ENCODE measurements at places on chromosomes 4 and X. TPM values are rescaled to one million over a fixed set of nuclear protein-coding genes. Genes with fewer than 3 reads are reported as not detected.
A peak's percentile ranks its signal among the peaks of the same experiment; 100 is the strongest.

DNA sequence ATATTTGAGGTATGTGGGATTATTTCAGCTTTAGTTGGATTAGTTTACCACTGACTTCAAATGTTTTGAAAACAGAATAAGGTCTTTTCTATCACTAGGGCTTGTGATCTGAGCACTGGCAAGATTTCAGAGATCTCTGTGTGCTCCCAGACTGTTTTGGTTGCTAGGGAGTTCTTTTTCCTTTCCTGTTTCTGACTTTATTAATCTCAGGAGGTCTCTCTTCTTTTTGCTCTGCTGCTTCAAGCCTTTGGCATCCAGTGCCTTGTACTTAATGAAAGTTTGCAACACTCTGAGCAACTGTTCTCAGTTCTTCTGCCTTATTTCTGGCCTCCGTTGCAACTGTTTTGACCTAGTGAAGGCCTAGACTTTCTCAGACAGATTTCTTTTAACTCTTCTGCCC is 32.1 kb upstream of the PAQR3 start:
- no peak for DNase-seq

DNA sequence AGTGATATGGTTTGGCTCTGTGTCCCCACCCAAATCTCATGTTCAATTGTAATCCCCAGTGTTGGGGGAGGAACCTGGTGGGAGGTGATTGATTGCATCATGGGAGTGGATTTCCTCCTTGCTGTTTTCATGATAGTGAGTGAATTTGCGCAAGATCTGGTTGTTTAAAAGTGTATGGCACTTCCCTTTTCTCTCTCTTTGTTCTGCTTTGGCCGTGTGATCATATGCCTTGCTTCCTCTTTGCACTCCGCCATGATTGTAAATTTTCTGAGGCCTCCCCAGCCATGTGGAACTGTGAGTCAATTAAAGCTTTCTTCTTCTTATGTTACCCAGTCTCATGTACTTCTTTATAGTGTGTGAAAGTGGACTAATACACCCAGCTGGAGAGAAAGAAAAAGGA is 113.0 kb upstream of the AADAT start:
- no peak for DNase-seq

DNA sequence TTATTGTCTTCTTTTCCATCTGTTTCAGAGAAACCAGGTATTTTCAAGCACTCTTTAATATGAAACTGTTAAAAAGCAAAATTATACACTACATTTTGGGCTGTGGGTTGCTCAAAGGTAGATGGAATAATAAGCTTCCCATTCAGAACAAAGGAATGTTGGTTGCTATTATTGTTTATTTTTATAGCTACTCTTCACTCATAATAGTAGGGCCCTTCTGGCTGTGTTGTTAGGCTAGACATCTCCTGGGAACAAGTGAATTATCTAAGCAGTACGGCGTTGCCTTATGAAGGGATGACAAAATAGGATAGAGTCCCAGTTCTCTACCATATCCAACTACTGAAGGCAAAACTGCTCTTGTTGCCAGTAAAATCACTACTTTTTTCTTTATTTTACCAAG is 34.2 kb downstream of the TENM3 start:
- no peak for DNase-seq

DNA sequence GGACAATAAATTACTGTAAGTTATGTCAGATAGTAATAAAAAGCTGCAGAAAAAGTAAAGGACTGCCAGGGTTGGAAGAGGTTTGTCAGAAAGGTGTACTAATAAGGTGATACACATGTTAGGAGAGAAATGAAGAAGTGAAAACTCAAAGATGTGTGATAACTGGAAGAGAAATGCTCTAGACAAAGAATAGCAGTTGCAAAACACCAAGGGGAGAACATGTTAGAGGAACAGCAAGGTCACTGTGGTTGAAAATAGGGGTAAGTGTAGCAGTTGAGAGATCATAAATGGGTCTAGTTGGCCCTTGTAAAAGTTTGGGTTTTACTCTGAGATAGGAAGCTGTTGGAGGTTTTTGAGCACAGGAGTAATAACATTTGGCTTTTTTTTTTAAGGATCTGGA is 46.9 kb downstream of the HSPA4L start:
- DNase-seq = no peak

GRCh38 chr4:96879527-96879926 is 1039.6 kb downstream of the PDHA2 start:
- DNase-seq = no peak

DNA sequence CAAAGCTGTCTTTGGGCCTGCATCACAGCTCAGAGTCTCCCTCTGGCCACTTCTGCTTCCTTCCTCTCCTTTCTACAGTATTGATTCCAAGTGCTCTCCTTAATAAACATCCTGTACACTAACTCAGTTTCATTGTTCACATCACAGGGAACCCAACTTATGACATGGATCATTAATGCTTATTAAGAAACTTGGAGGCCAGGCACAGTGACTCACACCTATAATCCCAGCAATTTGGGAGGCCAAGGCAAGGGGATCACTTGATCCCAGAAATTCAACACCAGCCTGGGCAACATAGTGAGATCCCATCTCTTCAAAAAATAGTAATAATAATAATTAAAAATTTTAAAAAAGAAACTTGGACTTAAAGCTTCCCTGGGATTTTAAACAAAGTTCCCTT is 89.2 kb upstream of the EFHC2 start:
- no peak for DNase-seq

GRCh38 chrX:133151336-133151735 is 54.4 kb upstream of the USP26 start:
- DNase-seq = no peak

- DNase-seq = no peak
These were observed 25.4 kb downstream of the TMSB4X start for GRCh38 chrX:13000301-13000811.

DNA sequence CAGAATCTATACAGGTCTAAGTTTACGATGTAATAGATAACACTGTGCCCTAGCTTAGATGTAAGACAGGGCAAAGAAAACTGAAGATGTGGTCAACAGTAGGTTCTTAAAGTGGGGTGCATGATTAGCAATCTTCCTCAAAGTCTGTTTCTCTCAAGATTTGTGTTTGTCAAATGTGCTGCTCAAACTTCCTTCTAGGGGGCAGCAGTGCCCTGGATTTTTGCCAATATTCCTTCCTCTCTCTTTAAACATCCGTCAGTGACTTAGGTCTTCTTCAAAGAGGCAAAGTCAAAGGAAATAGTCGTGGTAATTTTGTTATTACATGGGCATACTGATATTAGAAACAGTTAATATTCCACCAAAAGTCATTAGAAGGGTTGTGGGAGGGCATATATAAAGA is 4.2 kb upstream of the PDHA2 start:
- DNase-seq = no peak

DNA sequence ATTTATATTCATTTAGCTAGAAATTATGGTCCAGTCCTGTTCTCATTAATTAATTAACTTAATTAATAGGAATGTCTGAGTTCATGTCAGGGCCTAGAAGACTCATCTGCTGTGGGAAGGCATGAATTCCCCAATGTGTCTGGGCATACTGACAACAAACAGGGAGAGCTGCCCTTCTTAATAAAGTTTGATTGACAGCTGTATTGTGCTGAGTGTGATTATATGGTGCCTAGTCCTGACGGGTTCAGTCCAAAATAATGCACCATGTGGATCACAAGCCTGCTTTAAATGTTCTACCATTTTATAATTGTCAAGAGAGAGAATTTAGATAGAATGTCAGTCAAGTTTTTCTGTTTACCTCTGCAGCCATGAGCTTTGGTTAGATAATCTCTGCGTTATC is 34.6 kb downstream of the ANXA10 start:
- DNase-seq = no peak

DNA sequence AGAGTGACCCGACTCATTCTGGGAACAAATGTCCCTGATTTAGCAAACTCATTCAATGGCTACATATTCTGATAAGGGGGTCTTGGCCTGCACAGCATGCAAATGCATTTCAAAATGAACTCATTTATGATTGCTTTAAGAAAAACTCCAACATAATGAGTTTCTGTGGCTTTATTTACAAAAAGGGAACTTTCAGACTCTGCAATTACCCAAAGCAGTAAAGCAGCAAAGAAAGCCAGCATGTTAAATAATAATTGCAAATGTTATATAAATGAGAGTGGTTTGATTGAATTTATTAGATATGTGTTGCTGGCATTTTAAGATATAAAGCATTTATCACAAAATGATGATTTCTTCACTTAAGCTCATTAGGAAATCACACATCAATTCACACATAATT is 295.7 kb downstream of the FBXW7 start:
- no peak for DNase-seq

- no peak for DNase-seq
These were observed 132.1 kb upstream of the LDB2 start for GRCh38 chr4:17030543-17030942.

DNA sequence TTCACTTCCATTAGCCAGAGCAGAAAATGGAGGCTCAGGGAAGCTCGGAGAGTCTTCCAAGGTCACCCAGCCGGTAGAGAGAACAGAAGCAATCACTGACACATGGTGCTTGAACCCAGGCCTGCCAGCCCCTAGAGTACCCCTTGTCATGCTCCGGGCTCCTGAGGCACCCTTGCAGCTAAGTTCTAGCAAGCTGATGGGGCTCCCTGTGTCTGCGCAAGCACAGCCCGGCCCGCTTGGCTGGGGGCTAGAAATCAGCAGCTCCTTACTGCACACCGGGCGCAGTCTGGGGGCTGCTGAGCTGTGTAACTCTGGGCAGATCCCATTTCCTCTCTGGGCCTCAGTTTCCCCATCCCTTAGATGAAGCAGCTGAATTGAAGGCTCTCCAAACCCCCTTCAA is 102.1 kb upstream of the PSAPL1 start:
- DNase-seq = no peak

DNA sequence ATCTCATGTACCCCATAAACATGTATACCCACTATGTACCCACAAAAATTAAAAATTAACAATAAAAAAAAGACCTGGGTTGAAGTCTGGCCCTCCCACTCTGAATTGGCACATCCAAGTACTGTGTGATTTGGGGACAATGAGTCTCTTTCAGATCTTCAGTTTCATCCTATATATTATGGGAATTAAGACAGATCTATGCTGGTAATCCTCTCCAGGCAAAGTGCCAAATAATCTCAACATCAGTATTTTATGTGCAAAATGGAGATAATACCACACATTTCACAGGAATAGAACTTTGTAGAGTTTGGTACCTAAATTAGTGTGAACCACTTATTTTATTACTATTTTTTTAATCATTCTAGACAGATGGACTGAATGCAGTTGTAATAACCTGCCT is 11.0 kb upstream of the SCD5 start:
- DNase-seq = no peak

DNA sequence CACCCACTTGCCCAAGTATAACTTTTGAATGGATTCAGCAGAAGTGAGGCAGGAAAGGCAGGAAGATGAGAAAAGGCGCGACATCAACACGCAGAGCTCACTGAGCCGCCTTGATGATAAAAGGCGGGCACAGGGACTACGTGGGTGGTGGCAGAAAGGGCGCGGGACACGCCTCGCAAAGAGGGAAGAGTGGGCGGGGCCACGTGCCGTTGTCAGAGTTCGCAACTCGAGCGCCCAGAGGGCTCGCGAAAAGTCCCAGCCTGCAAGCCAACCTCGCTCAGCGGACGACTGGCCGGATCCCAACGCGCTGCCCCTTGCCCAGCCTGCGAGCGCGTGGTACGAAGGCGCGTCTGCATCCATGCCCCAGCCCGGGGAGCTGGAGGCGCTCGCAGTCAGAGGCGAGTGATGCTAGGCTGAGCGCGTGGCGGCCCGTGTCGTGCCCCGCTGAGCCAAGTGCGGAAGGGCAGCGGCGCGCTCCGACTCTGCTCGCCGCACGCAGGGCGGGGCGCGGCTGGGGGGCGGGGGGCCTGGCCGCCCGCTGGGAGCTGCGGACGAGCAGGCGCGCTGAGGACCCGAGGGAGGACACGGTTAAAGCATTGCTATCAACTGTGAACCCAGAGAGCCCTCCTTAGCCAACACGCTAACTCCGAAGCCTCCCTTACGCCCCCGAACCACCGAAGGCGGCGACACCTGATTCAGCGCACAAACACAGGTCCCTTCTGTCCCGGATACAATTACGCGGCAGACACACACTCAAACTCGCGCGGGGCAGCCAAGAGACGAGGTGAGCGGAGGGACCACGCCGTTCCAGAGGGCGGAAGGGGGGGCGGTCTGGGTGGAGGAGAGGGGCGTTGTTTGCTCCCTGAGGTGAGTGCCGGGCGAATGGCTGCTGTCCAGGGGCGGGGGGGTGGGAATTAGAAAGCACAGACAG is at the start of gene UGT8:
UGT8 (plus strand) TSS at position 617 of the 931 bp plus-strand sequence. CDS start 24,074 bp downstream, outside the sequence.
- DNase-seq = peak; percentile 51

- DNase-seq = no peak
These were observed 115.7 kb upstream of the FAM9B start for GRCh38 chrX:9149501-9150245.

DNA sequence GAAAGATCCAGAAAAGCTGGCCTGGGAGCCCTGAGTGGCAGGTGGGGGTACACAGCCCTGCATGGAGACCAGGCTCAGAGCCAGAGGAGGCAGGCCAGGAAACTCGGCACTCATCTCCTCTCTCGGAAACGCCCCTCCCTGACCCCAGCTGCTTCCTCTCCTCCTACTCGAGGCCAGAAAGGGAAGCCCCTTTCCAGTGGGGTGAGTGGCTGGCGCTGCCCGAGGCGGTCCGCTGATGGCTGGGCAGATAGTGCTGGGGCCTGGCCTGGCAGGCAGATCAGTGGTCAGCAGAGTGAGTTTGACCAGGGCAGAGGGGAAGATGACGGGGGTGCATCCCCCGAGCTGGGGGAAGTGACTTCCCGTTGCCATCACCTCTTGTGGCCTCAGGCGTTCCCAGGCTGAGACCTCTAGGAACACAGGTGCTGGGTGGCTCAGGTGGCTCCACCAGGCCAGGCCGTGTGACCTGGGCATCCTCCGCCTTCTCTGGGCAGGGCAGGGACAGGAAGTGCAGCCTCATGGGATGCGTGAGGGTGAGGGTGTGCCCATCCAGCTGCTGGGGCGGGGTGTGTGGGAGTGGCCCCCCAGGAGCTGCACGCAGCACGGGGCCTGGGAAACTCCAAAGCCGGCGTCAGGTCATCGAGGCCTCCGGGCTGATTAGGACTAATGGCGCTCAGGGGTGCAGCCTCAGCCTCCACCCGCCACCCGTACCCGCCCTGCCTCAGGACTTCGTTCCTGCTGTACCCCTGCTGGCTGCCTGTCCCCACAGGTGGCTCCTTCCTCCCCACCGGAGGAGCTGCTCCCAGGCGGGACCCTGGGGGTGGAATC is 5.7 kb downstream of the SH3BP2 start:
- peak; percentile 63 for DNase-seq

- no peak for DNase-seq
These were observed 37.4 kb downstream of the MAML3 start for GRCh38 chr4:140116442-140117104.

- DNase-seq = no peak
These were observed 137.6 kb downstream of the NPNT start for GRCh38 chr4:106032851-106033286.

NAT8L gene
- total RNA-seq = 5.1 TPM

EXOSC9 gene
- 12.3 TPM for total RNA-seq

ASB12 gene
- total RNA-seq = 26.9 TPM

WAS gene
- 1.9 TPM for total RNA-seq

S100G gene
- not detected for total RNA-seq

IL1RAPL1 gene
- total RNA-seq = 0.21 TPM

CCKAR gene
- total RNA-seq = not detected

NAP1L5 gene
- 4.0 TPM for total RNA-seq

FATE1 gene
- total RNA-seq = not detected

NSUN7 gene
- total RNA-seq = not detected

Data from psoas muscle (tissue), 8 donors.